WTC11 (cell line): ENCODE measurements at places on chromosomes 5 and 9. TPM values are rescaled to one million over a fixed set of nuclear protein-coding genes. Genes with fewer than 3 reads are reported as not detected.
A peak's percentile ranks its signal among the peaks of the same experiment; 100 is the strongest.

DNA sequence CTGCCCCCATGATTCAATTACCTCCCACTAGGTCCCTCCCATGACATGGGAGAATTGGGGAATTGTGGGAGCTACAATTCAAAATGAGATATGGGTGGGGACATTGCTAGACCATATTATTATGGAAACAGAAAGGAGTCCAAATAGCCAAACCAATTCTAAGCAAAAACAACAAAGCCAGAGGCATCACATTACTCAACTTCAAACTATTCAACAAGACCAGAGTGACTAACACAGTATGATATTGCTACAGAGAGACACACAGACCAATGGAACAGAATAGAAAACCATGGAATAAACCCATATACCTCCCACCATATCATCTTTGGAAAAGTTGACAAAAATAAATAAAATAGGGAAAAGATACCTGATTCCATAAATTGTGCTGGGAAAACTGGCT, 710.5 kb upstream of the CDH9 start:
- H3K27me3 ChIP-seq: no peaks in the 10 kb centered on the region
- H3K27ac ChIP-seq: no peak overlapping the region
- H3K4me1 ChIP-seq: no peaks in the 10 kb centered on the region
- DNase-seq: no peak
- peaks cover 26% of the 10 kb centered on the region for H3K36me3 ChIP-seq

- DNase-seq: no peak
- peaks cover 3% of the 10 kb centered on the region; the same call in 1 of the 2 replicates for H3K36me3 ChIP-seq
- no peak overlapping the region for H3K27ac ChIP-seq
- peaks cover 5% of the 10 kb centered on the region; the same call in 1 of the 2 replicates for H3K27me3 ChIP-seq
- H3K4me1 ChIP-seq: peaks cover 28% of the 10 kb centered on the region
- H3K4me3 ChIP-seq: no peak overlapping the region
These were observed 37.7 kb upstream of the NEURL1B start for GRCh38 chr5:172603251-172603806.

GRCh38 chr9:113278840-113279239, 3.4 kb downstream of the PRPF4 start:
- H3K4me3 ChIP-seq: no peak overlapping the region
- DNase-seq: no peak
- H3K36me3 ChIP-seq: peaks cover 58% of the 10 kb centered on the region
- H3K27me3 ChIP-seq: no peaks in the 10 kb centered on the region
- no peak overlapping the region for H3K27ac ChIP-seq

- H3K4me1 ChIP-seq: no peaks in the 10 kb centered on the region
- H3K27me3 ChIP-seq: no peaks in the 10 kb centered on the region
- H3K27ac ChIP-seq: no peak overlapping the region
- no peak overlapping the region for H3K4me3 ChIP-seq
- no peaks in the 10 kb centered on the region for H3K36me3 ChIP-seq
- no peak for DNase-seq
These were observed 118.4 kb upstream of the NR3C1 start for GRCh38 chr5:143521846-143522400.

DNA sequence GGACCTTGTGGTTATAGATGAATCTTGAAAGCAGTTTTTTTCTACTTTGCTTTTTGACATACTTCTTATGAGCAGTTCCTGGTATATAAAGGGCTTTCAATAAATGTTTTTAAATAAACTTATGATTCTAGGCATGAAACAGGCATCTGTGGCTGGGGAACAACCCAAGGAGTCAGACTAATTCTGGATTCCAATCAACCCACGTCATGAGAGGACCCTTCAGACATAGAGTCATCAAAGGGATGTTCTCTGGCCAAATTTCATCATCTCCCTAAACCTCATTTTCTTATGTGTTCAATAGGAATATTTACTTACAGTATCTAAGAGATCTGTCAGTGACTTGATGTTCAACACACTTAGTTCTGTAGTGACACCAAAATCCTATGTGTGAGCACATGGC, 243.8 kb upstream of the ZNF462 start:
- no peak for DNase-seq
- H3K4me3 ChIP-seq: no peak overlapping the region
- H3K27ac ChIP-seq: no peak overlapping the region
- H3K4me1 ChIP-seq: peaks cover 45% of the 10 kb centered on the region
- H3K36me3 ChIP-seq: no peaks in the 10 kb centered on the region

Gene LPAR1
- 3.3 to 4.9 TPM (median 4.0 TPM) in 3 replicates for total RNA-seq

DNA sequence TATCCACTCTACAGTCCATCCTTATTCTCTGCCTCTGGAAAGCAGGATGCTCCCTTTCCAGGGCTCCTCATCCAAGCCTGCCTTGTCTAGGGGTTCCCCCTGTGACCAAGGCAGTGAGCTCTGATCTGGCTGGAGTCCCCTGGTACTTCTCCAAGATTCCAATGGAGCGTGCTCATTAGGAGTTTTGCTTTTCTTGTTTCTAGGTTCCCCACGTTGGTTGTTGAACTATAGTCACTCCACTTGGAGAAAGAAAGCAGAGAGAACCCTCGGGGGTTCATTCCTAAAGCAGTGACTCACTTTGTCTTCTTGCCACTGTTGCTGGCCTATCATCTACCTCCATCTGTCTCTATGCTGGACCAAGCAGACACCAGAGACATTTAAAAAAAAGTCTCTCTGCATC, 192.6 kb downstream of the TLE4 start:
- peaks cover 4% of the 10 kb centered on the region; the same call in 1 of the 2 replicates for H3K27me3 ChIP-seq
- H3K36me3 ChIP-seq: no peaks in the 10 kb centered on the region
- peaks cover 7% of the 10 kb centered on the region for H3K4me1 ChIP-seq
- H3K27ac ChIP-seq: no peak overlapping the region

- H3K4me3 ChIP-seq: no peak overlapping the region
- 0 out of 2 replicates have a peak overlapping the region, but pooled peaks have one; percentile 52 for H3K27ac ChIP-seq
- H3K27me3 ChIP-seq: no peaks in the 10 kb centered on the region; the same call in 1 of the 2 replicates
- no peak for DNase-seq
- peaks cover 32% of the 10 kb centered on the region for H3K4me1 ChIP-seq
- no peaks in the 10 kb centered on the region for H3K36me3 ChIP-seq
These were observed 1.1 kb downstream of the ICE1 start for GRCh38 chr5:5423586-5423985.

- peak overlapping the region; percentile 97 for H3K4me3 ChIP-seq
- H3K27me3 ChIP-seq: no peaks in the 10 kb centered on the region
- peak overlapping the region; percentile 93 for H3K27ac ChIP-seq
- peaks cover 44% of the 10 kb centered on the region for H3K4me1 ChIP-seq
- H3K36me3 ChIP-seq: peaks cover 24% of the 10 kb centered on the region
These were observed 475 bp downstream of the WDR5 start for GRCh38 chr9:134136118-134136995.

DNA sequence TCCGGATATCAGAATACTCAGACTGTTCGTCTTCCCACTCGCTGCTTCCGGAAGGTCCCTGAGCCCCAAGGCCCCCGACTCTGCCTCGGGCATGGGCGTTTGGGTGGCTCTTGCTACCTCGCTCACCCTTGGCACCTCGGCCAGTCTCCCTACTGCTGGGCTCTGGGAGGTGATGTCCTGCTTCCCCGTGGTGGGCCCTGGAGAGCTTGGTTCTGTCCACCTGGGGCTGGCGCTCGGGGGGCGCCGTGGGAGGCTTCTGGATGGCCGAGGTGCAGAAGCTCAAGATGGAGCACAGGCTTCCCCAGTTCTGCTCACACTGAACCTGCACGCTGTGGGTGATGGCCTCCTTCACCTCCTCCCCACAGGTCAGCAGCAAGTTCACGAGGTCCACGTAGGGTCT, 10.4 kb downstream of the STC2 start:
- H3K4me1 ChIP-seq: peaks cover 35% of the 10 kb centered on the region
- H3K27me3 ChIP-seq: no peaks in the 10 kb centered on the region
- DNase-seq: no peak
- H3K27ac ChIP-seq: peak overlapping the region; percentile 71; the same call in 1 of the 2 replicates
- no peak overlapping the region for H3K4me3 ChIP-seq

GRCh38 chr9:134932171-134932570, 14.5 kb upstream of the FCN1 start:
- no peaks in the 10 kb centered on the region for H3K27me3 ChIP-seq
- H3K36me3 ChIP-seq: no peaks in the 10 kb centered on the region
- no peak for DNase-seq
- no peak overlapping the region for H3K4me3 ChIP-seq

DNA sequence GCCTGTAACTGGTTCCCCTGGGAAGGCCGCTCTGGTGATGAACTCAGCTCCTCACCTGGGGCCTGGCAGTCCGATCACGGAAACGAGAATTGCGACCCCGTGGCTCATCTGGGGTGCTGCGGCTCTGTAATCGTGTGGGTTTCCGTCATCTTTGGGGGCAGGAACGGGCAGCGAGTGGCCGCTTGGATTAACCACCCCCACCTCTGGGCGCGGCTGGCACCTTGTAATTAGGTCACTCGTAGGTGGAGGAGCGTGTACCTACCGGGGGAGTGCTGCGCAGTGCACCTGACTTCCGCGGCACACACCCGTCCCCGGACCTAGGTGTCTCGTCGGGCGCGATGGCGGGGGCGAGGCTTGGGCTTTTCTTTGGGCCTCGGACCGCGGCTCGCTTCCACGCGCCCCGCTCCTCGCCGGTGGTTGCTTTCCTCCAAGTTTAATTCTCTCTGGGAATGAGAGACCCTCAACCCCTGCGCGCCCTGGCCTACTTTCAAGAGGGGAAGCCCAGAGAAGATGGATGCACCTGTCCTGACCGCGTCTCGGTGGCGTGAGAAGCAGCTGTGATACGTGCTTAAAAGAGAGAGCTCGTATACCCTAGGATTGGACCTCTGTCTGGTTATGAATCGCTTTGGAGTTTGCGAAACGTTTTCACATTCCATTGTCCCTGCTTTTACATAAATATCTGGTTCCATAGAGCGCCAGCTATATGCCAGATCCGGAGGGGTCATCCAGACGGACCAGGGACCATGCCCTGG, 744 bp upstream of the PPP2CA start:
- H3K27ac ChIP-seq: peak overlapping the region; percentile 98
- H3K36me3 ChIP-seq: peaks cover 16% of the 10 kb centered on the region
- DNase-seq: no peak
- peaks cover 38% of the 10 kb centered on the region for H3K4me1 ChIP-seq

GRCh38 chr9:86407022-86407421, 52.8 kb upstream of the TUT7 start:
- H3K27me3 ChIP-seq: peaks cover 100% of the 10 kb centered on the region
- peaks cover 15% of the 10 kb centered on the region for H3K4me1 ChIP-seq
- no peak overlapping the region for H3K4me3 ChIP-seq
- DNase-seq: no peak

- peak overlapping the region; percentile 78 for H3K27ac ChIP-seq
- peaks cover 23% of the 10 kb centered on the region for H3K4me1 ChIP-seq
- no peak overlapping the region for H3K4me3 ChIP-seq
- no peaks in the 10 kb centered on the region for H3K36me3 ChIP-seq
- DNase-seq: no peak
These were observed 74.4 kb downstream of the FGF18 start for GRCh38 chr5:171493646-171494393.

- no peak for DNase-seq
- H3K4me3 ChIP-seq: peak overlapping the region; percentile 87
- H3K27ac ChIP-seq: peak overlapping the region; percentile 93
- H3K4me1 ChIP-seq: peaks cover 40% of the 10 kb centered on the region
- no peaks in the 10 kb centered on the region for H3K27me3 ChIP-seq
These were observed 612 bp upstream of the ATG10 start for GRCh38 chr5:81971111-81971711.

DNA sequence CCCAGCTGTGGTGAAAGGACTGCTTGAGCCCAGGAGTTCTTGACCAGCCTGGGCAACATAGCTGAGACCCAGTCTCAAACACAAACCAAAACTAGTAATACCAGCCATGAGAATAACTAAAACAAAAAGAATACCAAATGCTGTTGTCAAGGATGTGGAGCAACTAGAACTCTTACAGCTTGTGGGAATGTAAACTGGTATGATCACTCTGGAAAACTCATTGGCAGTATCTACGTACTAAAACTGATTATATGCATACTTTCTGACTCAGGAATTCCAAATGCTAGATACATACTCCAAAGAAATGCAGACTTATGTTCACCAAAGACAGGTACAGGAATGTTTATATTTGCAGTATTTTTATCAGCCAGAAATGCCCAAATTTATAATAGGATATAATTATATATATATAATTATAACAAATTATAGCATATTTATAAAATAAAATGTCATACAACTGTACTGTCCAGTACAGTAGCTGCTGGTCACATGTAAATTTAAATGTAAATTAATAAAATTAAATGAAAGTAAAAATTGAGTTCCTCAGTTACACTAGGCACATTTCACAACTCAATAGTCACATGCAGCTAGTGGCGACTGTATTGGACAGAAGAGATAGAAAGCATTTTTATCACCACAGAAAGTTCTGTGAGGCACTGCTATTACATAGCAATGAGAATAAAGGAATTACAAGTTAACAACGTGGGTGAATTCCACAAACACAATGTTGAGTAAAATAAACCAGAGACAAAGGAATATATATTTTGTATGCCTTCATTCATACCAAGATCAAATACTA, 118.5 kb downstream of the GNAQ start:
- H3K27me3 ChIP-seq: no peaks in the 10 kb centered on the region
- no peak overlapping the region for H3K4me3 ChIP-seq
- H3K36me3 ChIP-seq: peaks cover 3% of the 10 kb centered on the region; the same call in 1 of the 2 replicates
- DNase-seq: no peak
- peaks cover 24% of the 10 kb centered on the region for H3K4me1 ChIP-seq

Gene UNC13B
- 46.1 to 51.8 TPM (median 49.3 TPM) in 3 replicates for total RNA-seq

DNA sequence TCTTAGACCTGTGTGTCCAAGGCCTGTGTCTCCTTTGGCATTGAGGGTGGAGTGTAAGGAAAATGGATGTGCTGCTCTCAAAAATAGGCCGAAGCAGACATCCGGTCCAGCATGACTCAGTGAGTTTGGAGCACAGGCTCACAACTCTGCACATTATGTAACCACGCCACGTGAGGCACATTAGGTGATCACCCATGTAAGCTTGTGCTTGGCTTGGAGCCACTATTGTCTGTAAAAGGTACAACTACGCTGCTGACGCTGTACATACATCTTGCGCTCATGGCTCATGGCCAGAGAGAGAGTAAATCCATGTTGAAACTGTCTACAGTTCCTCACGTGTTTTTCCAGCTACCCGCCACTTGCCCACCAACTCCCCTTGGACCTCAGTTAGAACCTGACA, 177.5 kb downstream of the PDE4D start:
- peaks cover 36% of the 10 kb centered on the region for H3K4me1 ChIP-seq
- no peak for DNase-seq
- no peaks in the 10 kb centered on the region for H3K27me3 ChIP-seq
- H3K36me3 ChIP-seq: peaks cover 34% of the 10 kb centered on the region
- no peak overlapping the region for H3K4me3 ChIP-seq
